ENCODE measurements at places on chromosomes 3 and 15.

DNA sequence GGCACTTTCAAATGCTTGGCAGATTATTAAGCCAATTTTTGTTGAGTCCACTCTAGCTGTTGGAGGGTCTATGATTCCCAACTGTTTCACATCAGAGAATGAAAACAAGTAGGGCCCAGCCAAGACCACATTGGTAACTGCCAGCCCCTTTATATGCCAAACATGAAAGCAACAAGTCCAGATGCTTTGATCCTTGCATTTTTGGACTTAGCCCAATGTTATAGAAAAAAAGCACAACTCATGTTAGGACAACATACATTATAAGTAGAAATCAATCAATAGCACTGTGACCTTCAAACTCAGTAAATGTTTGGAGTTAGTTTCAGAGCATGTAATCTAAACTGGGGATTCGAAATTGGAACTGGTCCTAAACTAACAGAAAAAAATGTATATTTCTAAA lies 674.7 kb downstream of the MECOM start:
- no peak for DNase-seq

DNA sequence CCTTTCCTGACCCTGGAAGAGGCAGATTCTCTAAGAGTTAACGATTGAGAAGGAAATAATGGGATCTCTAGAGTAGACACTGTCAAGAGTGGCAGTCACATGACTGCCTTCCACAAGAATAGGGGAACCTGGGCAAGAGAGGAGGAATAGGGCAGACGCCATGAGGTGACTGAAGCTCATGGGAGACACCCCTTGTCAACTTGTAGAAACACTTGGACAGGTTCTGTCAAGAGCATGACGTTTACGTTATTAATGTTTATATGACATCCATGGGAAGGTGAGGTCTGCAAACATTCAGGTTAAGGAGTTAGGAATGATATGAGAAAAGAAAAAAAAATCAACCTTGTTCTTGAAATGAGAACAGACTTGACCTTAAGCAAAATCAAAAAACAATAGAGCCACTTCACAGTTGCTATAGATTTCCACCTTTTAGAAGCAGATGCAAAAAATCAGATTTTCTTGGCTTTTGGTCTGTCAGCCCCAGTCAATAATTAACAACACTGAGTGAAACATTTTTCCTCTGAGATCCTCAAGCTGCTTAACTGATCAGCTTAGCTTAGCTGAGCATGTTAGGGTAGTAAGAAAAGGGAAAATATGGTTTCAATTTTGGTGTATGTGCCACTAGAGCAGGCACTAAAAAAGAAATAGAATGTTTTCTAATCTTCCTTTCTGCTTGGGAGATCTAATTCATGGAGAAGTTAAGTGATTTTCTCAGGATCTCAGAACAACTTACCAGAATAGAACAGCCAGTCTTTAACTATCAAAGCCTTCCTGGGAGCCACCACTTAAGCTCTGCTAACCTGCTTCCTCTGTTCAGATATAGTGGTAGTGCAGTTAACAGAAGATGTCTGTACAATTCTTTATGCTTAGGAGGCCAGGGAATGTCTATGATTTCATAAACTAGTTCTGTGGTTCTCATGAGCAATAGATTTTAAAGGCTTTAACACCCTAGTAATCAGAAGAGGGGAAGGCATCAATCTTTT lies 116.9 kb downstream of the B3GALNT1 start:
- DNase-seq, result no peak

- DNase-seq, result no peak
Measured at GRCh38 chr3:139260793-139261736, 82.8 kb upstream of the MRPS22 start.

GRCh38 chr15:92668620-92669019 lies 13.0 kb upstream of the FAM174B start:
- DNase-seq, result no peak

GRCh38 chr15:67177752-67178151 lies 76.7 kb downstream of the AAGAB start:
- DNase-seq, result no peak

All from stimulated activated effector memory CD8-positive, alpha-beta T cell treated with anti-CD3 and anti-CD28 coated beads, Interleukin-12 subunit alpha, Interleukin-12 subunit beta, amount 100 ng/mL, for 72 hours (primary cell).